Activated naive CD4-positive, alpha-beta T cell treated with anti-CD3 and anti-CD28 coated beads for 36 hours (primary cell): ENCODE measurements at places on chromosomes 13 and 19. TPM values are rescaled to one million over a fixed set of nuclear protein-coding genes. Genes with fewer than 3 reads are reported as not detected.

Gene ZNF229
- 0.79 TPM for total RNA-seq

Gene CD37
- 182 TPM for total RNA-seq

Gene SOHLH2
- not detected for total RNA-seq

Gene KLHL1
- total RNA-seq = not detected

Gene ADM5
- total RNA-seq = 1.4 TPM

Gene NTF4
- total RNA-seq = not detected

Gene CACNG8
- not detected for total RNA-seq

Gene PSG11
- not detected for total RNA-seq

Gene ZNF85
- 12.8 TPM for total RNA-seq

Gene IL17D
- not detected for total RNA-seq

Gene MAMSTR
- total RNA-seq = 0.44 TPM
